ENCODE measurements at places on chromosomes 11 and 22. TPM values are rescaled to one million over a fixed set of nuclear protein-coding genes. Genes with fewer than 3 reads are reported as not detected.

Gene EMID1
- 18.9 TPM for total RNA-seq

Gene GAS2
- total RNA-seq, result 14.5 TPM

Gene NKAPD1
- total RNA-seq, result 29.6 TPM

Gene P2RX6
- 0.57 TPM for total RNA-seq

Gene CDHR5
- total RNA-seq, result 0.98 TPM

Gene SIDT2
- total RNA-seq, result 52.6 TPM

Gene CREB3L1
- 9.6 TPM for total RNA-seq

Gene SCN3B
- total RNA-seq, result 5.1 TPM

Gene OSM
- total RNA-seq, result not detected

Gene HBD
- not detected for total RNA-seq

Gene HOATZ
- total RNA-seq, result not detected
